ENCODE measurements at places on chromosomes 3 and 15.

- peak; percentile 97 for DNase-seq
Measured at GRCh38 chr3:127002195-127003174, 19.6 kb downstream of the PLXNA1 start.

DNA sequence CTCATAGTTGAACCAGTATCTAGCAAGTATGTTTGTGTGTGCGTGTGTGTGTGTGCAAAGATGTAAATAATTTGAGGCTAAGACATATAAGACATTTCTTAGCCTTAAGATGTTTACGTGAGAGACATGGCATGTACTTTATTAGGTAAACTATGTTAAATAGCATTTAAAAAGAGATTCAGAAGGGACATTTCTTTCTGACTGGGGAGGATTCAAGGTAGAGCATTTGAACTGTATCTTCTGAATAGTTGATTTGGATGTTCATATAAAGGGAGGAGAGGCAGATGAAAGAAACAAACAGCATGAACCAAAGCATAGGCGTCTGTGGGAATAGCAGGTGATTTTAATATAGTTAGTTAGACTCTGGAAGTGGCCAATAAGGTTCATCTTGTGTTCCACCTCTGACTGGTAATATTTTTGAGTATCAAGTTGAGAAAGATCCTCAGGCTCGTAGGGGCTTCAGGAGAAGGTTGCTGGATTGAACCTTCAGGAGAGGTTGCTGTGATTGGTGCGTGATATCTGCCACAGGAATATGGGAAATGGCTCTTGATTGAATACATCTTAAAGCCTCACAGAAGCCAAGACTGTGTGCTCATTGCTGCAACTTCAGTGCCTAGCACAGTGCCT is 12.6 kb downstream of the NFKBIZ start:
- no peak for DNase-seq

DNA sequence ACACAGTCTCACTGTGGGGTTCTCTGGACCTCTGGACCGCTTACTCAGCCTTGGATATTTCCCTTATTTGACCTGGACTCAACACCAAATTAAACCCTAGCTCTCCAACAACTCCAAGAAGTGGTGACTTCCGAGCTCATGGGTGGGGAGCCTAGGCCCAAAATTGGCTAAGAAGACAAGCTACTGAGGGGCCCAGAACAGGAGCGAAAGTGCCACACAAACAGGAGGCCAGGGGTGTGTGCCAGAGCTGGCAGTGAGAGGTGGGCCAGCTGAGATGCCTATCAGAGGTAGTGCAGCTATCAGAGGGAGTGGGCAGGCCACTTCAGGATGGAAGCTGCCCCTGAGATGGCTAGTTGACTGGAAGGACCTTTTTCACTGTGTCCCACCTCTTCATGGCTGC is 151.1 kb upstream of the PRR20G start:
- DNase-seq, result no peak

DNA sequence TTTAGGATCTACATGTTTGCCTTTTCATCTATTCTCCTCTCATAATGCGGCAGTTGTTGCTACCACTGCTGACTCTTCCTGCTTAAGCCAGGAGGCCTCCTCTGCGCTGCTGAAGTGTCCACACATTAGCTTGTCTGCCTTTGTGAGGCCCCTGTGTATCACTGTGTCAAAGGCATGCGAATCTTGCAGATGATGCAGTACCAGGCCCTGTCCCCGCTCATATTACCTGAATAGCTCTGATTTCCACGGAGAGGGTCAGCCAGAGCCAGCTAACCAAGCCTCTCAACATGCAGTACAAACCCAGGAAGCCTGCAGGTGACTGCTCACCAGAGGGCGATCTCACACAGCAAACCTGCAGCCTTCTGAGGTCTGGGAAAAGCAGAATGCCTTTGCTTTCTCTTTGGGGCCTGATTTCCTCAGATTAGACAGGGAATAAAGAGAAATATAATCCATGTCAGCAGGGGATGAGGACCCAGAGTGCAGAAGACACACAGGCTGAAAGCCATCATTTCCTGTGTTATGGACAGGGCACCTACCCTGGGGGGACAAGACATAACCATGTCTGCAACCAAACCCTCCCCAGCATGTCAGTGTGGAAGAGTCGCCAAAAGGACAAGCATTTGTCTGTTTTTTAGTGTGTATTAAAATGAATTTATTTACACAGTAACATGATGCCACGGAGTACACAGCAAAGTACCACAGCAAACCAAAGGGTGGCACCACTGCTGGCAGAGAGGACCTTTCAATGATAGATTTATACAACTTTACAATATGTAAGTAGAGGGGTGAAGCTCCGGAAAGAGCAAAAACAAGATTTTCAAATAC is 36.8 kb upstream of the TSPAN3 start:
- DNase-seq, result peak; percentile 78

DNA sequence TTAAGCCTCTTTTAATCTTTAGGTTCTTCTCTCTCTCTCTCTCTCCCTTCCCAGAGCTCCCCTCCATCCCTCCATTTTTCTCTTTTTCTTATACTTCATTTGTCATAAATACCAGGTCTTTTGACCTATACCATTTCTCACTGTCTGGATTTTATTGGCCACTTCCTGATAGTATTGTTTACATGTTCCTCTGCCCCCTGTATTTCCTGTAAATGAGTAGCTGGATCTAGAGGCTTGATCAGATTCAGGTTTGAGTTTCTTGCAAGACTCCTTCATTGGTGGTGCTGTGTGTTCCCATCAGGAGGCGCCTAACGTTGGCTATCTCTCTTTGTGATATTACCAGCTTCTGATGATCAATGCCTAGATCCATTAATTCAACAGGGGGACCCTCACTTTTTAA is 42.2 kb downstream of the DAPK2 start:
- no peak for DNase-seq

- DNase-seq, result no peak
Measured at GRCh38 chr3:32508711-32509110, 6.1 kb upstream of the CMTM6 start.

GRCh38 chr3:168820810-168821415 is 725.2 kb upstream of the GOLIM4 start:
- no peak for DNase-seq

DNA sequence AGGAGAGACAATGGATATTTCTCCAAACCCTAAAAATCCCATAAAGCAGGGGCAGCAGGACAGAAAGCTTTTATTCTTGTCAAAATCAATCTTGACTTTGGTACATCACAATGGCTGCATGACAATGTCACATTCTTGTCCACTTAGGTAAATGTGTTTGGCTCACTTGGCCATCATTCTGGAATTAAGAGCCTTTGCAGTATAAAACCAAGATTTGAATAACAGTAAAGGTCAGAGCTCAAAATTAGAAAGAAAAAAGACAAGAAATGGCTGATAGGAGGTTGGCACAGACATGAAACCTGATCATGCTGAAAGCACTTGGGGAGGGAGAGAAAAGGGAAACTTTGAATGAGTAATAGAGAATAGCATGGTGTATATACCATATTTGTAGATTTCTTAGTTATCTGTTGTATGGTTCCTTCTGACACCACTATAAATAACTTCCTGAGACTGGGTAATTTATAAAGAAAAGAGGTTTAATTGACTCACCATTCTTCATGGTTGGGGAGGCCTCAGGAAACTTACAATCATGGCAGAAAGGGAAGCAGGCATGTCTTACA is 158.5 kb upstream of the SGO1 start:
- DNase-seq, result no peak

Measured in ELF-1 (cell line).